Activated naive CD4-positive, alpha-beta T cell treated with anti-CD3 and anti-CD28 coated beads, Interleukin-2, amount 50 U/mL, for 72 hours (primary cell): ENCODE measurements at places on chromosomes 2 and 18.
A peak's percentile ranks its signal among the peaks of the same experiment; 100 is the strongest.

DNA sequence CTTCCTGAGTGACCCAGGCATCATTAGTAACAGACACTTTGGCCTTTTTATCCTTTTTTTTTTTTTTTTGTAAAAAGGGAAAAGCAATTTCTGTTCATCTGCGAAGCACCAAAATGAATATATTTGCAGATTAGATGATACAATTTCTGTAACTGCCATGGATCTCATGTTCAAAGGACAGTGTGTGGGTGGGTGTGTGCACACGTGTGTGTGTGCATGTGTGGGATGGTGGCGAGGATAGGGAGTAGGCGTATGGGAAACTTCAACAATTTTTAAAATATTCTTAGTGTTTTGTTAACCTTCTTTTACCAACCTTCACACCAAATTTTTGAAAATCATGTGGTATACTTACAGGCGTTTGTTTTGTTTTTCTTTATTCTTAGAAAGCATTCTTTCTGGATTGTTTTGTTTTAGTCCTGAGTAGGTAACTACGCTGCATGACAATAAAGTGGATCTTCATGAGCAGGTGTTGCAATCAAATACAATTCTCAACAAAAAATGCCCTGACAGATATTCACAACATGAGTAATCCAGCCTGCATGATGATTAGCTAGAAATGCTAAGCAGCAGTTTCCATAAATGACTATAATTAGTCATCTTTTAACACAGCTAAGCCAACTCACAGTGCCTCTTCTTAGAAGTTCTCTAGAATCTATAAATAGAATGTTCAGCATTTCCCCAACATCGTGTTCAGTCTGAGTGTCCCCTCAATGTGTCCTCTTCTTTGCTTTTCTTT lies 53.5 kb upstream of the RMDN2 start:
- no peak for DNase-seq

DNA sequence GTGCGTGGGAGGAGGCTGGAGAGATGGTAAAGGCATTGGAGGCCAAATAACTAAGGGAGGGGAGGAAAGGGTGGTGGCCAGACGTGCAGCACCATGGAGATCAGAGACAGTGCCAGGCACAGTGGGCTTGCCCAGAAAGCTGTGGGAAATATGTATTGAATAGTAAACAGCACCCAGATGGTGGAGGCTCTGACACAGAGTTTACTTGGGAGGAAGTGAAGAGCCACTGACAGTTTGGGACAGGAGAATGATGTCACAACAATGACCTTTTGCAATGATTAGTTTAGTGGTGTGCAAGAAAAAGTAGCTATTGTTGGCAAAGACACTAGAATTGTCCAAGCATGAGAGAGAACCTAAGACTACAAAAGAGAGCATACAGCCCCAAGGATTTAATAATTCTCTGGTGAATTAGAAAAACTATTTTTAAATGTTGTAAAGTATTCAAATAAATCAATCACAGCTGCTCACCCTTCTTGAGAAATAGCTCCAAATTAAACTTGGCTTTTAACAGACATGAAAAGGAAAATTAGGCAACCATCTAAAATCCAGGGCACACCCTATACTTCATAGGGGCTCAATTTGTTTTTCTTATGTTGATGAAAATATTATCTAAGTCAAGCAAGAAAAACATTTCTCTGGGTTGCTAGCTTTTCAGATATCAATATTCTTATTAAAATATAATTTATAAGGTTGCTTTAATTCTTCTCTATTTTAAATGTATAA lies 458.7 kb upstream of the HNRNPA3 start:
- no peak for DNase-seq

DNA sequence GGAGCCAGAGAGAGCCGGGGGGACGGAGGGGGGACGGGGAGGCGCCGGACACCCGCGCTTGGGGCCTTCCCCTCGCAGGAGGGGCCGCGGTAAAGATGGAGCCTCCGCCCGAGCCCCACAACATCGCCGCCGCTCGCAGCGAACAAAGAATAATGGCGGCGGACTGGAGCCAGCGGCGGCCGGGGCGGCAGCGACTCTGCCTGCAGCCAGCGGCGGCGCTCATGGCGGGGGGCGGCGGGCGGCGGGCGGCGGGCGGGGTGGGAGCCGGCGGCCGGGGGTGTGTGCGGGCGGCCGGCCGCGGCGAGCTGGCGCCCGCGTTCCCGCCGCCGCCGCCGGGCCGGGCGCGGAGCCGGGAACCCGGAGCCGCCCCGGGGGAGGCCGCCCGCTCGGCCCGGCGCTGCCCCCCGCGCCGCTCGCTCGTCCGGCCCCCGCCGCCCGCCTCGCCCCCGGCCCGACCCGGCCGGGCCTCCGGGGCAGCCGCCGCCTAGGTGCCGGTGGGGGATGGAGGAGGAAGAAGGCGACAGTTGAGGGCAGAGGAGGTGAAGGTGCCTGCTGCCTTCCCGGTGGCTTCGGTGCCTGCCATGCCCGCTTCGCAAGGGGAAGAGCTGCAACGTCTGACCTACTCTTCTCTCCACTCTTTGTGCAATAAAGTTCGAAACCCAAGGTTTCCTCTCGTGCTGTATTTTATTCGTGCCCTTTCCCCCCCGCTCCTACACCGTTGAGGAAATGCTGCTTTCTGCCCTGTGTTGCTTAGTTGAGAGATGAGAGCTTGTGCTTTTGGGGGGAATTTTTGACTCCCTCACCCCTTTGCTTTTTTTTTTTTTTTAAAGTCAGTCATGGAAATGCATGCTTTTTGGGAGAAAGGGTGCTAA lies 634 bp downstream of the CREB1 start:
- DNase-seq = peak; percentile 64

GRCh38 chr2:219175928-219176817 lies 552 bp downstream of the CNPPD1 start:
- DNase-seq = peak; percentile 26

GRCh38 chr2:127454595-127455565 lies 36.7 kb downstream of the PROC start:
- no peak for DNase-seq
